ENCODE measurements at places on chromosomes 11 and 22. TPM values are rescaled to one million over a fixed set of nuclear protein-coding genes. Genes with fewer than 3 reads are reported as not detected.
A peak's percentile ranks its signal among the peaks of the same experiment; 100 is the strongest.

- no peaks in the 10 kb centered on the region for H3K36me3 ChIP-seq
- peaks cover 9% of the 10 kb centered on the region for H3K27me3 ChIP-seq
- H3K4me1 ChIP-seq = peaks cover 4% of the 10 kb centered on the region
- H3K4me3 ChIP-seq = no peak overlapping the region
These were observed 2.3 kb downstream of the ADORA2A start for GRCh38 chr22:24429411-24430365.

DNA sequence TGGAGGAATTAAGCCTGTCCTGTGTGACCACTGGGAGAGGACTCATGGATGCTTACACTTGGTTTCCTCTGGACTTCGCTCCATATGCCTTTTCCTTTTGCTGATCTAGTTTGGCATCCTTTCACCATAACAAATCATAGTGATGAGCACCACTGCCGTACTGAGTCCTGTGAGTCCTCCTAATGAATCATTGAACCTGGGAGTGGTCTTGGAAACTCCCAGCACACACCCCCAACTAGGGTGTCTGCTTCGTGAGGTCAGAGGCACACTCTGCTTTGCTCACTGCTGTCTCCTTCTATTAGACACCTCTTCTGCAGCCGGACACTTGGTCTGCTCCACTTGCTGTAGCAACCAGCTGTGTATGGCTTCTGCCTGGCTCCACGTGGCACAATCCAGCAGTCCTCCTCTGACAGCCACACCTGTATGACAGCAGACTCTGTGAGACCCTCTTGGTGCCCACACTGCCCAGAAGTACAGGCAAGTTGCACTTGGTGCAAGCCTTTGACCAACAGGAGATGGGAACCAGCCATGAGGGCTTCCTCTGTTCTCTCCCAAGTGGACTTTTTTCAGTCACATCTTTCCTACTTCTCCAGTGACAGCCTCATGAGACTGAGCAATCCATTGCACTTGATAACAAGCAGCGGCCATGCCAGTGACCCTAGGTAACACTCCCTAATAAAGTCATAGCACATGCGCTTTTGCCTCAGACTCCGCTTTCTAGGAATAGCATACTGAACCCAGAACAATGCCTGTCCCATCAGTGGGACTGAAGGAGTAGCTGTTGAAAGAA, 65.0 kb upstream of the HMGXB4 start:
- no peaks in the 10 kb centered on the region for H3K36me3 ChIP-seq
- H3K4me1 ChIP-seq = no peaks in the 10 kb centered on the region
- no peaks in the 10 kb centered on the region for H3K27me3 ChIP-seq
- no peak overlapping the region for H3K4me3 ChIP-seq
- no peak for DNase-seq
- H3K27ac ChIP-seq = no peak overlapping the region

NUCB2 gene
- 27.9 TPM for total RNA-seq

DNA sequence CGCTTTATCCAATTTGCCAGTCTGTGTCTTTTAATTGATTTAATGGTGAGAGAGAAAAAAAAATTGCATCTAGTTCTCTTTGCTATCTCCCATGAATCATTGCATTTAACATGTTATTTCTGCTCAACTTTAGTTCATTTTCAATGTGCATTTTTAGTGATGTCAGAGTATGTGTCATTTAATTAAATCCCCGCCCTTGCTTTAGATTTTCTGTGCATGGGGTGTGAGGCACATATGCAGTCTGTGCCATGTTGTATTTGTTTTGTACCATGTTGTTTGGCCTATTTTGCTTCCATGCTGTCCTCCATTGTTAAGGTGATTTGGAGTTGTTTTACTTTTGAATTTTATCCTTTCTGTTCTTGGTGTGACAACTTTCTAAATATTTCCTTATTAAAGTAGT, 8.3 kb upstream of the NCR3LG1 start:
- no peaks in the 10 kb centered on the region for H3K27me3 ChIP-seq
- H3K4me1 ChIP-seq = no peaks in the 10 kb centered on the region
- no peaks in the 10 kb centered on the region for H3K36me3 ChIP-seq
- DNase-seq = no peak
- H3K4me3 ChIP-seq = no peak overlapping the region

- no peak overlapping the region for H3K4me3 ChIP-seq
- DNase-seq = no peak
- H3K36me3 ChIP-seq = peaks cover 3% of the 10 kb centered on the region
- no peaks in the 10 kb centered on the region for H3K27me3 ChIP-seq
- peaks cover 4% of the 10 kb centered on the region for H3K4me1 ChIP-seq
These were observed 10.1 kb downstream of the OVOL1 start for GRCh38 chr11:65796726-65797601.

NEFH gene
- 2.0 TPM for total RNA-seq

DNA sequence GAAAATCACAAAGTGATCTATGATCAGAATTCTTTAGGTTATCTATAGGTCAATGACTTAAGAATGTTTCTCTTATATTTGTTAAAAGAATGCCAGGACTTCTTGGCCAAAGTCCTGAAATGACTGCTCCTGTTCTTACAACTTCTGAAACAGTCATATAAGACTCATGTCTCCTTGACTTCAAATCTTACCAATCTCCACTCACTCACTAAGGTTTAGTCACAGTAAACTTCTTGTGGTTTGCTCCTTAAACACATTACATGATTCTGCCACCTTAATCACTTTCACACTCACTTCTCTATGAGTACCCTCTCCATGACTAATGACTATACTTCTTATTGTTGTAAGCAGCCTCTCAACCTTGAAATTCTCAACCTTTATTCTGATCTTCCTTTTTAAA, 648.7 kb upstream of the CCDC179 start:
- no peaks in the 10 kb centered on the region for H3K27me3 ChIP-seq
- H3K4me3 ChIP-seq = no peak overlapping the region
- DNase-seq = no peak
- no peaks in the 10 kb centered on the region for H3K36me3 ChIP-seq
- H3K4me1 ChIP-seq = no peaks in the 10 kb centered on the region
- H3K27ac ChIP-seq = no peak overlapping the region

MOV10L1 gene
- total RNA-seq = not detected

- H3K36me3 ChIP-seq = no peaks in the 10 kb centered on the region
- DNase-seq = no peak
- H3K4me3 ChIP-seq = no peak overlapping the region
- H3K27ac ChIP-seq = no peak overlapping the region
- H3K4me1 ChIP-seq = no peaks in the 10 kb centered on the region
- H3K27me3 ChIP-seq = no peaks in the 10 kb centered on the region
These were observed 25.3 kb upstream of the PATE1 start for GRCh38 chr11:125720781-125721180.

MMP27 gene
- not detected for total RNA-seq

CCDC15 gene
- 3.1 TPM for total RNA-seq

- no peaks in the 10 kb centered on the region for H3K27me3 ChIP-seq
- peak overlapping the region; percentile 39 for H3K27ac ChIP-seq
- H3K4me3 ChIP-seq = no peak overlapping the region
- no peak for DNase-seq
- H3K4me1 ChIP-seq = no peaks in the 10 kb centered on the region
These were observed 19.4 kb downstream of the NFAM1 start for GRCh38 chr22:42412744-42413333.

MS4A15 gene
- 0.17 TPM for total RNA-seq

GRCh38 chr11:45662665-45663485, 2.5 kb downstream of the CHST1 start:
- no peak overlapping the region for H3K27ac ChIP-seq
- DNase-seq = no peak
- H3K4me3 ChIP-seq = no peak overlapping the region
- H3K36me3 ChIP-seq = no peaks in the 10 kb centered on the region

- no peaks in the 10 kb centered on the region for H3K27me3 ChIP-seq
- no peaks in the 10 kb centered on the region for H3K4me1 ChIP-seq
- no peaks in the 10 kb centered on the region for H3K36me3 ChIP-seq
- DNase-seq = no peak
These were observed 86.2 kb upstream of the ASPHD2 start for GRCh38 chr22:26342745-26343410.

TYR gene
- not detected for total RNA-seq

Data from H1 (cell line).